Stimulated activated CD4-positive, alpha-beta T cell treated with anti-CD3 and anti-CD28 coated beads, Interleukin-1b, Interleukin-23, amount 100 ng/mL, for 1 hour (primary cell): ENCODE measurements at places on chromosomes 1 and 21.

DNA sequence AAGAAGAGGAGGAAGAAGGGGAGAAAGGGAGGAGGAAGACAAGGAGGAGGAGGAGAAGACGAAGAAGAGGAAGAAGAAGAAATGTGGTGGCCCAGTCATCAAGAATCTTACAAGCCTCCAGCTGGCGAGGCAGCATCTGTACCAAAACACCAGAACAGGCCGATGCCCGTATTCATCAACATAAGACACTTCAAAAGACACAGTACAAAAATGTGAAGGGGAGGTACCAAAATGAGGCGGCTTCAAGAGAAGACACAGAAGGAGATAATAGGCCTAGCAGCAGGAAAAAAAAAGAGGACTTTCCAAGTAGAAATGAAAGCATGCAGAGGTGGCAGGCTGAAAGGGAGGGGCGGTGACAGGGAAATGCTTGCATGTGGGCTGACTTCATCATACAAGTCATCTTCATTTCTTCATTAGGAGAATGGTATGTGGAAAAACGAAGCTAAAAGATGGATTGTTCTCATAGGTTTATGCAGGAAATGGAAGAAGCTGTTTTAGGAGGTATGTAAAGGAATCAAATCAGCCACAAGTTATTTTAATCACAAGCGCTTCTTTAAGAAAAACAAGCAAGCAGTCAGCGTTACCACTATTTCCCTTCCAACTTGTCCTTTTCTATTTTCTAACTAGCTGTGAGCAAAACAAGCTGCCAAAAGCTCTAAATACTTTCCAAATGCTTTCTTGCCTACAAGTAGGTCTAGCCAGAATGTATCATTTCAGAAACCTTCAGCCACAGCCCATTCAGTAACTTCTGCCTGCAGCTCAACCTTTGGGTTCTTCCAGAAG, 192.3 kb downstream of the SLC45A1 start:
- no peak for DNase-seq

GRCh38 chr1:91283421-91283726, 121.3 kb downstream of the HFM1 start:
- DNase-seq = no peak

DNA sequence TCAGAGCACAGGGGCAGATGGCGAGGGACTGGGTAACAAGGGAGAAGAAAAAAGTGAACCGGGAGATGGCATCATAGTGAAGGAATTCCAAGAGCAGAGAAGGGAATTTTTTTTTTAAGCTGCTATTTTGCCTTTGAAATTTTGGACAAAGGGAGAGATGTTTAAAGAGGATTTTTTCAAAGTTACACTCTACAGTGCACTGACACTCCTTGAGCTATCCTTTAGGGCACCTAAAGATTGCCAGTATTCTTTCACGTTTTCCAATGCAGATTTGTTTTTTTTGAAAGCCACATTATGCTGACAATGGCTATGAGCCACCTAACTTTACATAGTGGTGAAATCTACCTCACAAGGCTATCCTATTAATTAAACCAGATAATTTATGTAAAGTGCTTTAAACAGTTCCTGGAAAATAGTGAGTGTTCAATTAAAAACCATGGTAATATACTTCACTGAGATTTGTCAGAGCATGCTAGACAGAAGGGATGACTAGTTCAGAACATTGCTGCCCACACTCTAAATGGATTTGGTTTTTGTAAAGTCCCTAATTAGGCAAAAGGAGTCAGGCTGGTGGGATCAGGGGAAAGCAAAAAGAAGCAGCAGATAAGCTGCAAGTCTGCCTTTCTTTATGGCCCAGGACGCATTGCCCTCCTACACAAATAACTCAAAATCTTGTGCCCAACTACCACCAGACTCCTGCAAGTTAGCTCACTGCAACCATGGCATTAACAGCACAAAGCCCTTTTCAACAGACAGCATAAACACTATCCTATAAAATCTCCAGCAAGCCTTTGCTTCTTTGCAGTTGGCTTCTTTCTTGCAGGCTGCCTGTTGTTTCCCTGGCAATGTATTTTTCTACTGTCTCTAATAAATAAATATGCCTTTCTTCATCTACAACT, 53.9 kb downstream of the PRDX6 start:
- DNase-seq = no peak

DNA sequence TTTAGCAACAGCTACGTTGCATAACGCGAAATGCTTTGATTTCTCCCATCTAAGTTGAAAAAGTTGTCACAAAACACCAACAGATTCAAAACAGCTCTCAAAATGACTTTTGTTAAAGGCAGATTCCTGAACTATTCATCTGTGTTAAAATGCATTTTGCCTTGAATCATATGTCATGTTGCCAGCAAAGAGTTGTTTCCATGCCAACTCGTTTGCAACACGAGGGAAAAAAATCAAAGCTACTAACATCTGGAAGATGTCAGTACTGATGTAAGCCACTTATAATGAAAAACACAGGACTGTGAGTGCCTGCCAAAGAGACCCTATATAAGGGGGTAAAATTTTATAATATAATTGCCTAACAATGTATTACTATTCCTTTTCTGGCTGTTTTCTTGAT, 182.7 kb upstream of the PTBP2 start:
- no peak for DNase-seq

GRCh38 chr21:45449658-45450422, 44.9 kb downstream of the COL18A1 start:
- no peak for DNase-seq

DNA sequence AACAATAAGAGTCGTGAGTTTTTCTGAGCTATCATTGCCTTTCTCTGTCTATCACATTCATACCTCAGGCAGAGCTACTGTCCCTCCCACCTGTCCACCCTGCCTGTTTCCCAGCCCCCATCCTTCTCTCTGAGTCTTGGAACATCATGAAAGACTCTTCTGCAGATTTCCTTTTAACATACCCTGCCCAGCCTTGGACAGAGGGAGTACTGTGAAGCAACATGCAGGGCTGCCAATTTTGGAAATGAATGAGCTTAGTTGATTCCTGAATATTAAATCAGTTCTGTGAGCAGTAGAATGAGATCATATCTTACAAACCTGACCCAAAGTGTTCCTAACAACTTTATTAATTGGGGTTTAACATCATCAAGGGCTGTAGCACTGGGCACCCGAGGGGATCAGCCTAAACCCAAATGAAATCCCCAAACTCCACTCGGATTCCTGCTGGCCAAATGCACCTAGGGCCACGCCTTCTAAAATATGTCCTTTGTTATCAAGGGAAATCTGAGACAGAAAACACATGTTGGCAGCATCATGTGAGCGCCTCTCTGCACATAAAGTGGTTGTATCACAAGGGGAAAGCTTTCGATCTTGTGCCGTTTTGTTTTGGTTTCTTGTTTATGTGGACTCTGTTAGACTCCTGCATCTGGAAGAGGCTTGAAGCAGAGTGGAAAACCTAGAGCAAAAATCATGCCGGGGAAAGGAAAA, 357.6 kb downstream of the KIF26B start:
- no peak for DNase-seq

- no peak for DNase-seq
Measured at GRCh38 chr1:44663417-44663816, 10.9 kb downstream of the TMEM53 start.

GRCh38 chr1:233337505-233337904, 10.0 kb downstream of the MAP3K21 start:
- no peak for DNase-seq

DNA sequence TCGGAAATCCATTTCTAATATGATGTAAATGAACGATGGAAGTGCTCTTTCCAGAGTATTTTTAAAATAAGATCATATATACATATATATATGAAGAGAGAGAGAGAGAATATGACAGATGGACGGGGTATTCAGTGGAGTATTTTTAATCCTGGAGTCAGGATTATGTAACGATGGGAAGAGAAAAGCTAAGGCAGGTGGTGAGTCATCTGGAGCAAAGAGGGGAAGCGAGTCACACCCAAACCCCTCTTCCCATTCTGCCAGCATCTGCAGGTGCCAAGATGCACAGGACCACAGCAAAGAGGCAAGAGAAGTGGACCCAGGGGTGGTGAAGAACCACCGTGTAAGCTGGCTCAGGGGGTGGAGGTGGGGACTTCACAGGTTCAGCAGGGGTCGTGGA, 102.7 kb upstream of the GRIK3 start:
- DNase-seq = no peak

- no peak for DNase-seq
Measured at GRCh38 chr1:230536641-230537155, 105.6 kb upstream of the COG2 start.

DNA sequence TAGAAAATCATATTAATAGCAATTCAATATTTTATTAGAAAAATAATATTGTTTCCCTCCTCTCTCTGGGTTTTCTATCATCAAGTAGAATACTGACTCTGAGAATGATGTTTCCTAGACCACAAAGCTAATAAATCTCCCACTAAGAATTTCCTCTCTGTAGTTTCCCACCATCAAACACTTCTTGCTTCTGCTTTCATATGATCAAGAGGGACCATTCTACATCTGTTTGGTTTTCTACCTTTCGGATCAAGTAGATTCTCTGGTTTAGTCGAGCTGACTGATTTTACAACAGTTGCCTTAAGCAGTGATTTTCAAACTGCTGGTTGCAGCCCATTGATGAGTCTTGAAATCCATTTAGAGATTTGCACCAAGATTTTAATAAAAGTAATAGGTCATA, 240.2 kb upstream of the PTBP2 start:
- DNase-seq = no peak

DNA sequence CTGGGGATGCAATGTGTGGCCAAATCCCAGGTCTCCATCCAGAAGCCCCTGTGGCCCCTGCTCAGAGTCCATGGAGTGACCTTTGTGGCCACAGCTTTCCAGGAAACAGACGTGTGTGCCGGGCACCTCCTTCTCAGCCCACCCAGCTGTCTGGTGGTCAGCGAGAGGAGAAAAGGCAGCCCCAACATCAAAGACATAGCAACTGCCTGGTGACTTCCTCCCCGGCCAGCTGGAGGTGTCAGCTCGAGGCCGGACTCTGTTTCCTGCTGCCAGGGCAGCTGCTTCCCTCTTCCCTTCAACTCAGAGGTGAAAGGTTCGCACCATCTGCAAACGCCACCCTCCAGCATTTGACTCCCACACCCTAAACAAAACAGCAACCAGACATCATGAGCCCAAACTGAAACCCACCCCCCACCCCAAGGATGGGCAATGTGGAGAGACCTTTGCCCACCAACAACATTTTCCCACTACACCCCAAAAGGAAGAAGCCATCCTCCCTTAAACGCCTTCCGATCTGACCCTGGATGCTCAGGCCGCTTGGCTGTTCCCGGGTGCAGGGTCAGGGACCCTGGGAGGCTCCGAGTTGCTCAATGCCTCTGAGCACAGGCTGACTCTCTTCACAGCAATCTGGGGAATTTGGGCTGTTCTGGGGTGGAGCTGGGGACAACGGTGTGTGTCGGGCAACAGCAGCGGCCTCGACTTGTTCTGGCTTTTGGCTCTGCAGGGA, 162.3 kb downstream of the PSMG1 start:
- no peak for DNase-seq

- no peak for DNase-seq
Measured at GRCh38 chr1:28417926-28418637, 48.5 kb downstream of the PHACTR4 start.

DNA sequence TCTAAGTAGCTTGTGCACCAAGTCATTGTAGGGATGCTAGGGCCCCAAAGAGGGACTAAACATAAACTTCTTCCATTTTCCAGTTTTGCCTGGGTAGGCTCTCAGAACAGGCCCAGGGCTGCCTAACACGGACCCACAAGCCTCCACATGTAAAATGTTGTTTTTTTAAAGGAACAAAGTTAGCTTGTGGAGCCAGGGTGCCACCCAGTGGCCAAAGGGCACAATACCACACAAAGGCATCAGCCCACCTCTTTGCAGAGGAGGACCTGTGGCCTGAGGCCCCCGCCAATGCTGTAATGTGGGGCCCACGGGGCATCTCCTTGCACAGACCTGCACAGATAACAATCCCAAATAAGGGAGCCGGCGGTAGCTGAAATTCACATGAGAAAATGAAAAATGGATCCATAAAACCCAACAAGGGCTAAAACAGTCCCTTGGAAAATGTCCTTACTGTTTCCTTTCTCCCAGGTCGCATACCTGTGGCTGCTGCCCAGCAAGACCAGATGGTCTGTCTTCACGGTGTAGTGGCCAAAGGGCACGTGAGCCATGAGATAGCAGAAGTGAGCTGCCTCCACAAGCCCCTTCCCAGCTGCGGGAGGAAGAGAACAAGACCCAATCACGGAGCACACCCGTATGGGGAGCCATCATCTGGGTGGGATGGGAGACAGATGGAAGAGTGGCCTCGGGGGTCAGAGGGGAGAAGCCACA, 23.8 kb downstream of the SEC16B start:
- DNase-seq = no peak

- DNase-seq = no peak
Measured at GRCh38 chr1:233293556-233294446, 1.7 kb downstream of the PCNX2 start.

DNA sequence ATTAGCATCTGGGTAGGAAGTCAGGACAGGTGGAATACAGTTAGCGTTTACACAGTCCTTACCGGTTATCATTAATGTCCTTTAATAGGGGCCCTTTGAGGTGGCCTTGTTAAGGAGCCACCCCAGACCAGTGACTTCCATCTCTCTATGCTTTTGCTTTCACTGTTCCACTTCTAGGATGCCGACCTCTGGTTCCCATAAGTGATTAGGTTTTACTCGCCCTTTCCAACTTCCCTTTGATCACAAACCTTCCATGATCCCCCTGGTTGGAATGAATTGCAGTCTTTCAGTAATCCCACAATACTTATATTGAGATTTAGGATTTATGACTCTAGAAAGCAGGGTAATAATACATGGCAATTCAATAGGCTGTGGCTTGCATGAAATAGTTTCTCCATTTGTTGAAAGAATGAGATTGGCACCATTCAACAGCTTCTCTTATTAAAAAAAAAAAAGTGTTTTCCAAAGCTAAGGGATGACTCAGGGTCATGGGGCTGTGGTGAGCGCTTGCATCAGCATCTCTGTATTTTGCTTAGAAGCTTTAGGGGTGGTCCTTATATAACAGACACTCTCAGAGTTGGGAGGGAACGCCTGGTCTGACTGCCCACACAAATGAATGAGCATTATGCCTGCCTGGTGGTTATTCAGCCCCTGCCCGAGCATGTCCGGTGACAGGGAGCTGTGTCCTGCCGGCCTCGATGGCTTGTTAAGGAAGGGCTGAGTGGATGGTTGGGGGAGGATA, 110.5 kb downstream of the CNIH3 start:
- DNase-seq = no peak

- DNase-seq = no peak
Measured at GRCh38 chr1:101008229-101008834, 17.3 kb downstream of the DPH5 start.

GRCh38 chr1:3456964-3457909, 2.8 kb downstream of the ARHGEF16 start:
- no peak for DNase-seq

- no peak for DNase-seq
Measured at GRCh38 chr21:32949701-32950100, 76.0 kb upstream of the OLIG2 start.
